PC-3 (cell line): ENCODE measurements at places on chromosomes 1 and 21. TPM values are rescaled to one million over a fixed set of nuclear protein-coding genes. Genes with fewer than 3 reads are reported as not detected.

GRCh38 chr1:195336812-195337211 is 1271.4 kb downstream of the KCNT2 start:
- DNase-seq, result no peak

DNA sequence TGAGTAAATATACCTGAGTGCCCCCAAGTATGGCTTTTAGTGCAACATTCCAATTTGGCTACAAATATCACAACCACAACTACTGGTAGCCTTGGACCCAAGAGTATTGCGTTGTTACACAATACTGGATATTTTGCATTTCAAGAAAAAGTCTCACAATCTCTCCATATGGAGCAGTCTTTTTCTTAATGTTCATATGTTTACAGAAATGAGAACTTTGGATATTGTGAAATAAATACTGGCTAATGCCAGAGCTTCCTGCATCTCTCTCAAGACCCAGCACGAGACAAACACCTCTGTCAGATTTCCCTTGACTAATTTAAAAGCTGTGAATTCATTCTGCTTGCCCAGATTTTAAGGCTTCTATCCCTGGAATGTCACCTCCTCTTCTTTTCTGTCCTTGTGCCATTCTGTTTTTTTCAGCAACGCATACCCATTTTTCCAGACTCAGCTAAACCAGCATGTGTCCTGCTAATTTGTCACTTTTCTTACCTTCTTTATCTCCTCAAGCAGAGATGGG is 136.2 kb upstream of the BACE2 start:
- no peak for DNase-seq

DNA sequence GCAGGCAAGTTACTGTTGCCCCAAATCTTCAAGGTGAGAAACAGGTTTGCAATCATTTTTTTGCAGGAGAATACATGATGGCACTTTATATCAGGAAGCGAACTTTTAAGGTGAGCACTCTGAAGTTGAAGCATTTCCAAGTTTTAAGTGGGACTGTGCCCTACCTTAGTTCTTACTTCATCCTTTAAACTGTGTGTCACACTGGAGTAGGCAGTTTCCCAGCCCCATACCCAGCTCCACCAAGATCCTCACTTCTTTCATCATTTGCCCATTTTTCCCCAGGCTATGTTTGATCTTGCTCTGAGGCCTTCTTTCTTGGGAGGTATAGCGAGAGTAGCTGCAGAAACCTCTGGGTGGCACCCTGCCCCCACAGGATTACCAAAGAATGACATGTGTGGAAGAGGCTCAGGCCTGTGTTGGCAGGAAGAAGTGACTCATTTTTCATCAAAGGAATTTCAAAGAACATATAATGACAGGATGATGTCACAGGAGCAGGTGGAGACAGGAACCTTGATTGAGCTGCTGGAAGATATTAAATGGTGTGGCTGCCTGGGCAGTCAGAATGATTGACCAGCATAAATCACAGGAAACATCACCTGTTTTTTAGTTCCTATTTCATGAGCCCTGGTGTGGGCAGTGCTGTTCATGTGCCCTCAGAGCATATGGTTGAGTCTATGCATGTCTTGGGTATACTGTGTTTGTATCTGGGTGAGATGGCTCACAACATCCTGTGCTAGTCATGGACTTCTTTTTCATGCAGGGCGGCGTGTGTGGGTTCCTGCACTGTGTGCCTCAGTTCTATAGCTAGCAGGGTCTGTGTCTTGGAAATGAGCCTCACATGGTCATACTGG is 20.8 kb upstream of the MACF1 start:
- DNase-seq, result peak; percentile 98

- DNase-seq, result no peak
Measured at GRCh38 chr21:19683492-19683891, 1279.9 kb upstream of the TMPRSS15 start.

- no peak for DNase-seq
Measured at GRCh38 chr21:16913010-16913409, 599.8 kb upstream of the CXADR start.

GRCh38 chr1:224259986-224260385 is 70.0 kb downstream of the NVL start:
- peak; percentile 78 for DNase-seq

- peak; percentile 31 for DNase-seq
Measured at GRCh38 chr21:34029743-34030528, 43.4 kb upstream of the MRPS6 start.

DNA sequence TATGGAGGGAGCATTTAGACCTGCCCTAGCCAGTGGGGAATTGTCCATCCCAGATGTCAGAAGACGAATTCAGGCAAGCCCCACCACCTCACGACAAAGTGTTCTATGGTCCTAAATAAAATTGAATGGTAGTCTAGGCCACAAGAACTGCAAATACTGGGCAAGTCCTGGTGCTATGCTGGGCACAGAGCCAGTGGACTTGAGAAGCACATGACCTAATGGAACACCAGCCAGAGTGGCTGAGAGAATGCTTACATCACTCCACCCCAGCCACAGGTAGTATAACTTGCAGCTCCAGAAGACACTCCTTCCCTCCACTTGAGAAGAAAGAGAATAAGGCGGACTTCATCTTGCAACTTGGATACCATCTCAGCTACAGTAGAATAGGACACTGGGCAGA is 567.3 kb upstream of the CXADR start:
- DNase-seq, result no peak

Gene TNFAIP8L2
- not detected in 2 replicates for total RNA-seq

Gene ADAM30
- total RNA-seq, result not detected in 2 replicates

Gene NTNG1
- 6.7 and 6.8 TPM in 2 replicates for total RNA-seq

Gene TMEM61
- 0.95 and 3.8 TPM in 2 replicates for total RNA-seq

Gene IFNLR1
- total RNA-seq, result 8.9 and 9.5 TPM in 2 replicates
